Spinal cord (tissue), 10 donors: ENCODE measurements at places on chromosomes 11 and 22. TPM values are rescaled to one million over a fixed set of nuclear protein-coding genes. Genes with fewer than 3 reads are reported as not detected.

OR6T1 gene
- polyA plus RNA-seq: not detected

SYT12 gene
- polyA plus RNA-seq: 18.2 TPM

DNA sequence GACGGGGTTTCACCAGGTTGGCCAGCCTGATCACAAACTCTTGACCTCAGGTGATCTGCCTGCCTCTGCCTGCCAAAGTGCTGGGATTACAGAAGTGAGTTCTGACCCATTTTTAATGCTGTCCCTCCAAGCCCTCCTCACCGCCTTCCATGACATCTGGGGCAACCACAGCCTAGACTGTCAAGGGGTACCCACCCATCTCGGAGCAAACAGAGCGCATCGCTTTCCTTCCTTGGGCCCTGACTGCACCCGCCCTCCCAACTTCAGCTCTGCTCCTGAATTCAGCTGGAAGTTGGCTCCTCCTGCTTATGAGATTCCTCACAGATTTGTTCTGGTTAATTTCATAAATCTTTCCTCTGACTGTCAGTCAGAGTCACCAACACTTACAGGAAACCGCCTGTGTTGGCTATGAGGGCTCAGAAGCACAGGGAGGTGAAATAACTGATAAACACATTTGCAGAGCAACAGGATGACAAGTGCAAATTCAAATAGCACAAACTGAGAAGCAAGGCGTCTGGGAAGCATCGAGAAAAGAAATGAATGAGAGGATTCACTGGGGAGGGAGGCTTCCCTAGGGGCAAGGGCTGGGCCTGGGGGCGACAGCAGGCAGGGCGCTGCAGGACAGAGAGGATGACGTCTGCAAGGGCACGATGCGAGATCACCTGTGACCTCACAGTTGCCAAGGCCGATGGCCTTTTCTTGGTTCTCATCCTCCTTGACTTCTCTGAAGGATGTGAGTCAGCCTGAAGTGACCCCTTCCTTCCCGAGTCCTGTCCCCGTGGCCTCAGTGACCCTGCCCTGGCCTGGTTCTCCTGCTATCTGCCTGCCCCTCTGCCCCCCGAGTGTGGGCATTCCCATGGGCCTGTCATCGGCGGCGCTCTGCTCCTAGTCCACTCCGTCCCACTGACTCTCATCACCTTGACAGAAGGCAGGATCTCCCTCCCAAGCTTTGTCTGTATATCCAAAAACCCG lies 6.1 kb downstream of the IFT27 start:
- no peak overlapping the region for H3K4me3 ChIP-seq
- H3K4me1 ChIP-seq: peaks cover 13% of the 10 kb centered on the region
- no peak overlapping the region for H3K27ac ChIP-seq
- peaks cover 49% of the 10 kb centered on the region for H3K36me3 ChIP-seq

- no peaks in the 10 kb centered on the region for H3K36me3 ChIP-seq
- no peak for DNase-seq
- no peak overlapping the region for H3K4me3 ChIP-seq
- H3K27ac ChIP-seq: no peak overlapping the region
These were observed 691.6 kb downstream of the OPCML start for GRCh38 chr11:132840660-132841059.

GRCh38 chr11:41334007-41334933 lies 125.2 kb downstream of the LRRC4C start:
- H3K36me3 ChIP-seq: no peaks in the 10 kb centered on the region
- no peak for DNase-seq
- H3K4me3 ChIP-seq: no peak overlapping the region
- H3K4me1 ChIP-seq: no peaks in the 10 kb centered on the region
- H3K27me3 ChIP-seq: no peaks in the 10 kb centered on the region

DNA sequence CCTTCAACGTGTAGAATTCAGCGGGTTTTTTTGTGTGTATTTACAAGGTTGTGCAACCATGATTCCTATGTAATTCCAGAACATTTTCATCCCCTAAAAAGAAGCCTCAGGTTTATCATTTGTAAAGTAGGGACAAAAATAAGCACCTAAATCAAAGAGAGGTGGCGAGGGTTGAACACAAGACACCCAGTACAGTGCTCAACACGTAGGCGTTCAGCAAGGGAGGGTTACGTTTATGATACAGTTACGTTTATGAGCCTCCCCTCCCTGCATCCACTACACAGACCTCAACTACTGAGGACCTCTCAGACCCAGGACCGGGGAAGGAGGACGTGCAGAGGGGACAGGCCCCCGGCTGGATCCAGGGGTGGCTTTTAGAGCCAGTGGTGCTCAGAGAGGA lies 44.7 kb downstream of the FLRT1 start:
- H3K4me1 ChIP-seq: peaks cover 64% of the 10 kb centered on the region
- no peak overlapping the region for H3K27ac ChIP-seq
- H3K4me3 ChIP-seq: no peak overlapping the region
- peaks cover 35% of the 10 kb centered on the region for H3K36me3 ChIP-seq

DNA sequence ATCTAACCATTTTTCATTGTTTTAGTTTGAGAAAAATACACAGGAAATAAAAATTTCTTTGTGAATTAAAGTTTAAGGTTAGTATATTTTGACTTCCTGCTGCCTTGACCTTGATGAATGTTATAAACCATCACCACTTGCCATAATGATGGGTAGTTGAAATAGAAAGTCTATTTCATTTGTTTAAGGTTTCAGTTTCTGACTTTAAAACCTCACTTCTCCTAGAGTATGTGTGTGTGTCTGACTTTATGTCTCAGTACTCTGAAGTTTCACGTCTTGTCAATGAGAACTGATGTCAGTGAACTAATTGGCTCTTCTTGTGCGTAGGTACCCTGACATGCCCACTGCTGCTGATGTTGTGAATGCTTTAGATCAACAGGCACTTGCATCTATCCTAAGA lies 188.2 kb downstream of the METTL15 start:
- no peaks in the 10 kb centered on the region for H3K27me3 ChIP-seq
- no peak overlapping the region for H3K4me3 ChIP-seq
- H3K36me3 ChIP-seq: no peaks in the 10 kb centered on the region
- DNase-seq: no peak
- H3K4me1 ChIP-seq: no peaks in the 10 kb centered on the region

DNA sequence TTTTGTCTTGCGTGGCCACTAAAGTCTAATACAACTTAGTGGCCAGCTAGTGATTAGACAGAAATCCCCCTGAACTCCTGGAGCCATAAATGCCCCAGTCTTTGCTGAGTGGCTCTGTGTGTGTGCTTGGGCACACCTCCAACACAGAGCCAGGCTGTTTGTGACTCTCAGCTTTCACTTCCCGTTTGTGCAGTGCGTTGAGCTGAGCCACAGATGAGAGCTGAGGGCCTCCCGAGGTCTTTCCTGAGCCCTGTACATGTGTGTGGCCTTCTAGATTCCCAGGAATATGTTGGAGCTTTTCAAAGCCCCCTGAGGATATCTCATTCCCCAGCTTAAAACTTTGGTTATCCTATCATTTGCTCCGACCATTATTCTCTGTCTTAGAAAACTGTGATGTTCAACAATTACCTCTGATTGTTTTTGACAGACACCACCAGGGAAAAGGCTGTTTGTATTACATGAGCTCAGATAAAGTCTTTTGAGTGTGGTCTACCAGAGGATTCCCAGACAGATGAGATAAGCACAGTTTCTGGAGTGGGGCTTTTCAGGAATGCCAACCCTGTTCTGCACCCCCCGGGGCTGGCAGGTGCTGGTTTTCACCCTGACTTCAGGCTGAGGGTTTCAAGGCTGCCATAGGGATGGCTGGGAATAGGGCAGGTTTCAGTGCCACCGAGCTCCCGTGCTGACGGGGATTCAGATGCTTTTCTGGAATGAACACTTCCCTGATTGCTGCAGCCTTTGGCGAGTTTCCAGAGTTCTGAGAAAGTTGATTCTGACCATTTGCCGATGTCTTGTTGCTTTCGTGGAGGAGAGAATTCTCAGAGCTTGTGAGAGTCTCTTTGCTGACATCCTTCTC lies 23.8 kb downstream of the IGHMBP2 start:
- H3K36me3 ChIP-seq: peaks cover 64% of the 10 kb centered on the region
- H3K4me3 ChIP-seq: no peak overlapping the region
- no peak for DNase-seq
- no peaks in the 10 kb centered on the region for H3K4me1 ChIP-seq
- no peak overlapping the region for H3K27ac ChIP-seq

GRCh38 chr22:42021571-42021970 lies 23.0 kb downstream of the WBP2NL start:
- H3K4me3 ChIP-seq: no peak overlapping the region
- no peaks in the 10 kb centered on the region for H3K4me1 ChIP-seq
- DNase-seq: no peak
- no peaks in the 10 kb centered on the region for H3K27me3 ChIP-seq
- no peak overlapping the region for H3K27ac ChIP-seq

DNA sequence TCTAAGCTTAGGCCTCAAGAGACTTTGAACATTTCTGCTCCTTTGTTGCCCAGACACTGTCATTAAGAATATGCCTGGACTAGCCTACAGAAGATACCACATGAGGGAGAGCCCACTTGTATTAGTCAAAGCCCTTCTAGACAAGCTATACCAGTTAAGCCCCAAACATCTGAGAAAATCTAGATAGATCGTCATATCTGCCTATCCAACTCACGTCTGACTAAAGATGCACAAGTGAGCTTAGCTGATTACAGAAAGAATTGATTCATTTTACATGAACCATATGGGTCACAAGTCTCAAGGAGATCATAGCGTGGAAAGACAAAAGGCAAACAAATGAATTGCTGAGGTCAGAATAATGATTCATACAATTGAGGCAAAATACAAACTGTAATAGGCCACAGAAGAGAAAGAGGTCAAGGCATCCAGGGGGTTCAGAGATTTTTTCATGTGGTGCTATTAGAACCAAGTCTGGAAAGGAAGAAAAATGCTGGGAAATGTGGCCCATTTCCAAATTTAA lies 1155.5 kb upstream of the TENM4 start:
- no peak overlapping the region for H3K27ac ChIP-seq
- no peaks in the 10 kb centered on the region for H3K4me1 ChIP-seq
- no peak overlapping the region for H3K4me3 ChIP-seq
- DNase-seq: no peak

DNA sequence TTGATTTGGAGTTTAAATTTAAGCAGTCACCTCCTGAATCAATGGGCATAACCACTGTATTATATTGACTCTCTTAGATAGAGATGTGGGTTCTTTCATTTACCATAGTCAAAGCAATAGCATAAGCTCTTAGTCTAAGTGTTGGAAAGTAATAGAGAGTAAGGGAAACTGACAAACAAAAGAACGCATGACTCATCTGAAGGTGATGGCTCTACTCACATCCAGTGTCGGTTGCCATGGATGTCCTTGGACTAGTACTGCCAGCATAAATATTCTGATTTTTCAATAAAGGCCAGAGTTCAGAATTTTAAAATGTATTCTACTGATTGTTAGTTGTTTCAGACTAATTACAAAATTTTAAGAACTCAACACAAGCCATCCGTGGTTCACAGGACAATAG lies 444.9 kb upstream of the DDI1 start:
- no peak overlapping the region for H3K27ac ChIP-seq
- no peak overlapping the region for H3K4me3 ChIP-seq
- H3K4me1 ChIP-seq: no peaks in the 10 kb centered on the region
- H3K36me3 ChIP-seq: no peaks in the 10 kb centered on the region
- no peaks in the 10 kb centered on the region for H3K27me3 ChIP-seq
